ENCODE measurements at places on chromosomes 2 and 18.

DNA sequence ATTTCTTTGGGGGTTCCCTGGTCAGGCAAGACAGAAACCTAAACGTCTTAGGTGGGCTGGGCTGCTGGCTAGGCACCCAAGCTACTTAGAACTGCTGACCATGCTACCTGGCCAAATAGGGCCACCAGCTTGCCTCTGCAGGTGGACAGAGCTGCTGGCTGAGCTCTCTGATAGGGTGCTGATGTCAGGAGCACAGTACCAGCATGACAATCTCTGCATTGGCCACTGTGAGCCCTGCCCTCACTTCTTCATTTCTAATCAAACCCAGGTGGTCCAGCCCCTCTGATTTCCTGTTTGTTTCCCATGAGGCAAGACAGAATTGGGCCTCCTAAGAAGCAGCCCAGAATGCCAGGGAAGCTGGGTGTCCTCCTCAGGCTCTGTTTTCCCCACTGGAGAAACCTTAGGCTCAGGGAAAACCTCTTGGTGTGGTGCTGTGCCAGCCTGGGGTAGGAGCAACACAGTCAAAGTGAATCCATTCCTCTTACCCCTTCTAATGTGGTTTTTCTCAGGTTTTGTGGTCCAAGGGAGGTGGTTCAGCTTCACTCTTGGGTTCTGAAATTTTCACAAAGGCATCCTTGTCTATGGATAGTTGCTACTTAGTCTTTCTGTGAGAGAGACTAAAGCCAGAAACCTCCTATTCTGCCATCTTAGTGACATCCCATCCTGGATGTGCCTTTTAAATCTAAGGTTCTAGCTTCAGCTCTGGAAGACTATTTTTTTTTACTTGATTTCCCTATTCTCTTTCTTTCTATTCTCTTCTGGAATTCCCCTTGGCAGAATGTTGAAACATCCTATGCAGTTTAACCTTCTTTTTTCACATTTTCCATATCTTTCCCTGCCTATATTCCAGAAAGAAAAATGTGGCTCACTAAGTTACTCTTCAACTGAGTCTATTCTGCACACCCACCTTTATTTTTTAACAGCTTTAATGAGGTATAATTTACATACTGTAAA lies 15.2 kb downstream of the SP100 start:
- DNase-seq: no peak

DNA sequence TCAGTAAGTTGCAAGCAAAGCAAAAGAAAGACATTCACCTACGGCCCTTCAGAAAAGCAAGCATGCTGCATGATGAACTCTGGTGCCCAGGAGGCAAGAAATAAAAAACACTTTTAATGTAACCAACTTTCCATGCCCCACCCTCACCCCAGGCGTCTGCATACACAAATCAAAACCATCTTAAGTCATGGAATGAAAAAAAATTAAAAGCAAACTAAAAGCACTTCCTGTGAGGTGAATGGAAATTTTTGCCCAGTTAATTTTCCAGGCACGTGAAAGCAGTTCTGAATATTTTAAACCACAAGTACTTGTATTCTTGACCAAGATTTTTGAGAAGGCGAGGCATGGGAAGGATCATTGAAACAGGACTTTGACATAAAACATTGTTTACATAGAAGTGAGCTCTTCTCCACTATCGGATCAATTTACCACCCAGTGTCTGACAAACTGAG lies 2.5 kb upstream of the ICOS start:
- peak; percentile 58 for DNase-seq

DNA sequence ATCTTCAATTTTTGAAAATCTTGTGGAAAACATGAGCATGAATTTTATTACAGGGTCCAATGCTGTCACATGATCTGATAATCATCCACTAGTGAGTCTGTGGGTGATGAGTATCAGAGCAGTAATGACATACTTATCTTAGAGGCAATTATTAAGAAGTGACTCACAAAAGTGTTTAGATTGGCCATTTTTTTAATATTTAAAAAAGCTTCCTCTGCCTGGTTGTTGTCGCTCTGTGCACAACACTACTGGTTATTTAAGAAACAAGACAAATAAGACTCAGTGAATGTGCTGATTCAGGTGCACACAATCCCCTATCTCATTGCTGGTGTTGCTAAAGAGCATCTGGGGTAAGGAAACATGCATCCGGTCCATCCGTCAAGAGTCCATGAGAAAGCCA lies 665.8 kb upstream of the ZEB2 start:
- no peak for DNase-seq

- DNase-seq: no peak
Measured at GRCh38 chr2:35852-36251, 10.5 kb downstream of the FAM110C start.

GRCh38 chr2:156896294-156896693 lies 361.2 kb upstream of the GALNT5 start:
- no peak for DNase-seq

- no peak for DNase-seq
Measured at GRCh38 chr18:63107171-63107845, 212.3 kb downstream of the BCL2 start.

GRCh38 chr2:64217198-64217869 lies 73.1 kb upstream of the PELI1 start:
- no peak for DNase-seq

GRCh38 chr18:63329431-63330145 lies 10.0 kb upstream of the BCL2 start:
- no peak for DNase-seq

GRCh38 chr2:112782234-112782799 lies 2.0 kb downstream of the IL1A start:
- DNase-seq: no peak

DNA sequence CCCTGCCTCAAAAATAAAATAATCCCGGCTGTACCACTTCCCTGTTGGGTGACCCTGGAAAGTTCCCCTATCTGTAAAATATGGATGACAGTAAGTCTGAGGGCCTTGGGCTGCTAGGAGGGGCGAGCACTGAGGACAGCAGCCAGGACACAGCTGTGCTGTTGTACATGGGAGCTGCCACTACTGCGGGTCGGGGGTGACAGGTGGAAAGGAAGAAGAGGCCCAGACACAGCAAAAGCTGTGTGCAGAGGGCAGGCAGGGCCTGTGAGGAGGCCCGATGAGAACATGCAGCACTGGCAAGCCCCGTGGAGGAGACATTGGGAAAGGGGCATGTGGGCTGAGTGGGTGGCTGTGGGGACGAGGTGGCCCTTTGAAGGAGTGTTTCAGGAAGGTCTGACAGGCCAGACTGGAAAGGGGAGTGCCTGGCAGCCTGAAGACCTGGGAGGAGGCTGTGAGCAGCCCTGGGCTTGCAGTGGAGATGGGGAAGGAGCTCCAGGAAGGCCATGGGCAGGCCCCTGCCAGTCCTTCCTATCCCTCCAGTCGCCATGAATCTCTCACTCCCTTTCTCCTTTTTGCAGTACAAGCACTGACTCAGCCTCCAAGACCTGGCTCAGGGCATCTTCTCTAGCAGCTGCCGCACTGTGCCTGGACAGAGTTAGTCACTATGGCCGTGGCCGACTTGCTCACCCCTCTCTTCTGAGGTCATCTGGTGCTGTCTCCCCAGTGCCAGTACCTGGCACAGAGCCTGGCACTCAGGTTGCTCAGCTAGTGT lies 28.9 kb upstream of the SEMA4C start:
- no peak for DNase-seq

DNA sequence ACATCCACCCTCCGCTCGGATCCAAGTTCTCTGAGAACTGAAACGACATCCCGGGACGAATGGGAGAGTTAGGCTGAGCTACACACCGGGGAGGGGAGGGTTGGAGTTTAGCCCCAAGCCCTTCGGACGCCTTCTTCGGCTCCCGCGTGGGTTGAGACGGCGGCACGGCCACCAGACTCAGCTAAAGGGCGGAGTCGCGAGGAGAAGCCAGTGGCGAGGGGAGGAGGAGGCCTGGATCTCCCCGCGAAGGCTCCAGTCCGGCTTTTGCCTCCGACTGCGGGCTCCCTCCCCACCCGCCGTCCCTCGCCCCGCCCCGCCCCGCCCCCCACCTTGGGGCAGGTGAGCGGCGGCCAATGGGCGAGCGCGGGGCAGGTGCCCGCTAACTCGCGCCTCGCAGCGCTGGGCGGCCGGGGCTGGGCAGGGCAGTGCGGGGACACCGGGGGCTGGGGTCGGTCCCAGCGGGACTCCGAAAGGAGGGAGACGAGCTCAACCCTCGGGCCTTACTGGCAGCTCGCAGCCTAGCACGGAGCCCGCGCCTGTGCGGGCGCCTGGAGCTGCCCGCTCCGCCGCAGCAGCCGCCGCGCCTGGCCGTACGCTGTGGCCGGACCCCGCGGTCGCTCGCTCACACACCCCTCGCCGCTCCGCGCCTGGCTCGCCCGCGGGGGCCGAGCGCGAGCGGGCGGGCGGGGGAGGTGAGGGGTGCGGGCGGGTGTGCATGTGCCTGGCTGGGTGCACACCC lies at the start of gene EMX1:
Gene EMX1 (plus strand): TSS at position 382 of the 739 bp plus-strand sequence. CDS start 334 bp downstream, at position 716.
- DNase-seq: no peak

- DNase-seq: no peak
Measured at GRCh38 chr2:105557021-105557920, 158.4 kb upstream of the FHL2 start.

DNA sequence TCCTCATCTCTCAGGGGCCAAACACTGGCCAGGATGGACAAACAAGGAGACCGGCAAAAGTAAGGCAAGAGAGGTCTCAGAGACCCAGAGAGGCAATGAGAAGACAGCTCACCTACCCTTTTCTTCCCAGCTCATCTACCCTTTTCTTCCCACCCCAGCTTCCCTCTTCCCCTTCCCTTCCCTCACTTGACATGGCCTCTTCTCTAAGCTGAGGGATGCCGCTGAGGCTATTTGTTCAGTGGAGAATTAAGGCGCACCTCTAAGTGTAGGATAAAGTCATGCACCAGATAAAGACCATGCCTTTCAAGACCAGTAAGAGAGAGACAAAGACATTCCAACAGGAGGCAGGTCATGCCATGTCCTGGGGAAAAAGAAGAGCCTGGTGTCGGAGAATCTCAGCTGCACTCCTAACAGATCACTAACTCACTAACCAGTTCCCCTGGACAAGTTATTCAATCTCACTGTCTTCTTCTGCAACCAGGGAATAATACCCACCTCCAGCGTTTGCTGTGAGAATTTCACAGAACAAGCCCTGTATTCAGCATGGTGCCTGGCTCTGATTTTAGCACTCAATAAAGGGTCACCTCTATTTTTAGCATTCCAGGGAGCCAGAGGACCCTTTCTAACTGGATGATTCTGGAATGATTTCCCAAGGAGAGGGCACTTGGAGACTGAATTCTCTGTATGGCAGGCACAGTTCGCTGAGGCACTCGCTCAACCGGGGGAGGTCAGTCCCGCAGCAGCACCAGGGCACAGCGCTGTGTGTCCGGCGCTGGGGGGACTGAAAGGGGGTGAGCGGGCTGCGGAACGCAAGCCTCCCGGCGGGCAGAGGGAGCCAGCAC lies 3.0 kb upstream of the FOSL2 start:
- DNase-seq: no peak

DNA sequence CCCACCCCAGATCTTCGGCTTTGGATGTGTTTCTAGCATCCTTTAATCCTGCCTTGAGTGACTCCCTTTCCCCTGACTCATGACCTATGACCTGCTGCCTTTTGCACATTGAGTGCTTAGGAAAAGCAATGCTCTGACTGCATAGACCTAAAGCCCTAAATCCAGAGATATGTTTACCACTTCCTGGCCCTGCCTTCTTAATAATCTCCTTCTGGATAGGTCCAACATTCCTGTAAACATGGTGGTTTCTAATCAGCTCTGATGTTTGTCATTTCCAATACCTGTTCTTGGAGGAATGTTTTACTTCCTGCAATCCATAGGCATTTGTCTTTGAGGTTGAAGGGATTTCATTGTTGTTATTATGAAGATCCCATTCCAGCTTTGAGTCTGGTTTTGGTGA lies 2.3 kb downstream of the SLC3A1 start:
- no peak for DNase-seq

- peak; percentile 51 for DNase-seq
Measured at GRCh38 chr18:9971313-9971920, 57.6 kb downstream of the VAPA start.

DNA sequence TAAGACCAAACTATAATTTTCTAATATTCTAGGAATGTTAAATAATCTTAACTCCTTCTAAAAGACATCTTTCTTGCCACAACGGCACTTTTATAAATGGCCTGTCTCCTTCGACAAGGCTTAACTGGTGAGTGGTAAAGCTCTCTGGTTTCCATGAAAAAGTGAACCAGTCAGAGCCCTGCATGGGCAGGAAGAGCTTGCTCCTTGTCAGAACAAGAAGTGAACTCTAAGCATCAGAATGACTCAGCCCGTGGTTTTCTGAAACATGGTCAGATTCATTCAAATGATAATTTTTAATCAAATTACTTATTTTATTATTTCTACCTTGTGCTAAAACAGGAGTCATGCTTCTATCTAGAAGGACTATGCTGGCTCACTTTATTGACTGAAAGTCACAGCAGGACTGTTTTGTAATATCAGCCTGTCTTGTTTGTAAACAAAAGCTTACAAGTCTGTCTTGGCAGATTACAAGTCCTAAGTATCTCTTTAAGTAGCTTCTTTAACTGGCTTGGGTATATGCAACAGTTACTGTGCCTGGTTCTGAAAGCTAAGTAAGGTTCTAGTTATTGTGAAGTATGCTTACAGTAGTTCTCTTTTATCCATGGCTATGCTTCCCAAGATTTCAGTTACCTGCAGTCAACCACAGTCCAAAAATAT lies 245.4 kb downstream of the NAPG start:
- DNase-seq: no peak

DNA sequence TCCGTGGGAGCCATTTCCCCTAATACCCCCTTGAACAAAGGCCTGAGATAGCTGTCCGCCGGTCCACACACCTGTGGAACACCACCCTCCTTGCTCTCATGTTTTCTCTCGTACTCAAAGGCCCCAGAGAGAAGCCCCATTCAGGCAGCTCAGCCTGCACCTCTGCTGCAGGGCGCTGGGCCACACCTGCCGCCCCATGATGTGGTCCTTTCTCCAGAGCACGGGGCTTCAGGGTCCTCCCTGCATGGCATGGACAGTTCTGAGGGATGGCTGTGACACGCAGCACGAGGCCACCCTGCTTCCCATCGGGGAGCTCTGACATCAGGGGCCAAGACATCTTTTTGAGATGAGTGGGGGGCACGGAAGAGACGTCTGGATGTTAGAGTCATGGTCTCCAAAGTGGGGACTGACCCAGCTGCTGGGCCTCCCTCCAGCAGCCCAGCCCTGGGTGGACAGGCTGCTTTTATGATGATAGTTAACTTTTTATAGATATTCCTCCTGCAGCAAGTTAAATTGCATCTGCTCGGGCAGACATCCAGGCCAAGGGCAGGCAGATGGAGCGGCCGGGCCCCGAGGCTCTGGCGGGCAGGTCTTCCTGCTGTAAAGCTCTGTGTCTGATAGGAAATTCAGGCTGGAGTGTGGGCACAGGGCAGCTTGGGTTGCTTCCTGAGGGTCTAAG lies 56.7 kb downstream of the SDC1 start:
- DNase-seq: no peak

Data from stimulated activated CD4-positive, alpha-beta T cell treated with anti-CD3 and anti-CD28 coated beads, Interleukin-1b, Interleukin-23, amount 100 ng/mL, for 24 hours (primary cell).